HT-29 (cell line): ENCODE measurements at places on chromosomes 11 and 22. TPM values are rescaled to one million over a fixed set of nuclear protein-coding genes. Genes with fewer than 3 reads are reported as not detected.

Gene PLAAT4
- 61.8 and 73.6 TPM in 2 replicates for total RNA-seq

Gene GVQW3
- 1.8 and 2.1 TPM in 2 replicates for total RNA-seq

Gene CYP2D6
- total RNA-seq: 2.6 and 2.8 TPM in 2 replicates

Gene ANO5
- not detected in 2 replicates for total RNA-seq

Gene KRTAP5-8
- not detected in 2 replicates for total RNA-seq
